Activated CD4-positive, alpha-beta T cell treated with anti-CD3 and anti-CD28 coated beads for 4 hours (primary cell): ENCODE measurements at places on chromosomes 1 and 21.

- DNase-seq: no peak
Observed at GRCh38 chr1:232385221-232385620, 244.7 kb downstream of the SIPA1L2 start.

- no peak for DNase-seq
Observed at GRCh38 chr1:13956393-13956792, 256.4 kb downstream of the PRDM2 start.

- no peak for DNase-seq
Observed at GRCh38 chr1:220239966-220240365, 32.3 kb downstream of the RAB3GAP2 start.

- DNase-seq: no peak
Observed at GRCh38 chr1:211632117-211632807, 43.2 kb downstream of the NEK2 start.

- no peak for DNase-seq
Observed at GRCh38 chr1:231750818-231751362, 124.3 kb downstream of the DISC1 start.

DNA sequence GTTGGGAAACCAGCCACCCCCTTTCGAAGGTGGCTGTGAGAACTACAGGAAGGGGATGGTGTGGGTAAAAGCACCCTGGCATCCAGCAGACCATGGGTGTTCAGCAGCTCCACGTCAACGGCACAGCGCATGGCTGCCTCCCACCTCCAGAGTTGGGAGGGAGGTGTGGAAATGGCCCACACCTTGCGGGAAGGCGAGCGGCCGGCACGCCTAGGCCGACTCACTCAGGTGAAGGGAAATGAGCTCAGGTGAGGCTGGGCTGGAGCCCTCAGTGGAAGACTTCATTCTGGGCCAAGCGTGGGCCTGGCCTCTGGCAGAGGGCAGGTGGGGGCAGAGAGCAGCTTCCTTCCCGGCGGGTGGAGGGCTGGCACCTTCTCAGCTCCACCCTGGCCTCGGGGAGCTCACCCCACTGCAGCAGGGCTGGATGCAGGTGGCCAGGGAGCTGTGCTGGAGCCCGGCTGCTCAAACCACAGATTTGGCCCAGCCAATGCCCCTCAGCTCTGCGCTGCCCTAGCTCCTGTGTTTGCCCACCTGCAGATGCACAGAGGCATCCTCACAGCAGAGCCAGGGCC lies 24.8 kb upstream of the ALDH4A1 start:
- peak; percentile 30 for DNase-seq

GRCh38 chr1:216804111-216804510 lies 80.9 kb upstream of the ESRRG start:
- DNase-seq: no peak

DNA sequence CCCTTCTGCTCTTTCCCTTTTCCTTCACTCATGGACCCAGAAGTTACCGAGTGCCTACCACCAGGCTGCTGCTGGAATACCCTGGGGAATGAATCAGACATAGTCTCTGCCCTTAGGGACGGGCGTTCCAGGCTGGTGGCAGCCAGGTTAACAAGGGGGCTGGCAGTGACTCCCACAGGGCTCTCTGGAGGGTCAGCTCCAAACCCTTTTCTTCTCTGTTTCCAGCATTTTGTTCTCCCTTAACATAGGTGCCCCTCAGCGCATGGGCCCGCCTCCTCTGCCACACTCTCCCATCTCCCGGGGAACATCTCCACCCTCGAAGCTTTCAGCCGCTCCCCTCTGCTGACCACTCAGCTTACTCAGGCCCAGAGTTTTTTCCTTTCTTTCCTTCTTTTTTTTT lies 62.9 kb upstream of the LRP8 start:
- DNase-seq: no peak

- no peak for DNase-seq
Observed at GRCh38 chr1:177566495-177566894, 395.7 kb downstream of the BRINP2 start.

- DNase-seq: no peak
Observed at GRCh38 chr1:43123031-43123430, 49.1 kb downstream of the EBNA1BP2 start.

DNA sequence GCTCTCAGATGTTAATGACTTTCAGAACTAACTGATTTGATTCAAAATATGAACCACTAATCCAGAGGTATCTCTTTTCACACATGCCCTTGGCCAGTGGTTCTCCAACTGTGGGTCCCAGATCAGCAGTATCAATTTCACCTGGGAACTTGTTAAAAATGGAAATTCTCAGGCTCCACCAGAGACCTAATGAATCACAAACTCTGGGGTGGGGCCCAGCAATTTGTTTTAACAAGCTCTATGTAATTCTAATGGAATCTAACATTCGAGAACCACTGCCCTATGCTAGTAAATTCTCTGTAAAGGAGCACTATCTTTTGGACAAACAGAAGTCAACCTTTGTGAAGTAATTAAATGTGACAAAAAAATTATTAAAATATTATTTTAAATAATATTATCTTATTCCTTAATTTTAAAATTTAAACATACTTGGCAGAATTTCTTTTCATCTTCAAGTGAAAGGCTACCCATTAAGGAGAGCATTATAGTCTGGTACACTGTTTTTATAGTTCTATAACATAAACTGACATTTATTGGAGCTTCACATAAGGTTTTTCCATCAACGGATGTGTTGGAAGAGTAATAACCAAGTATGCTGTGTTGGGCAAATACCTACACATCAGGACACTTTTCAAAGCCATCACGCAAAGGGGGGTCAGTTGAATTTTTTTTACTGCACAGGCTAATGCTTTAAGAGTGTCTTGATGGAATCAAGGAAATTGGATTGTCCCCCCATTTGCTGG lies 130.4 kb downstream of the LHX4 start:
- no peak for DNase-seq

- DNase-seq: no peak
Observed at GRCh38 chr1:68459091-68459490, 9.3 kb upstream of the RPE65 start.

DNA sequence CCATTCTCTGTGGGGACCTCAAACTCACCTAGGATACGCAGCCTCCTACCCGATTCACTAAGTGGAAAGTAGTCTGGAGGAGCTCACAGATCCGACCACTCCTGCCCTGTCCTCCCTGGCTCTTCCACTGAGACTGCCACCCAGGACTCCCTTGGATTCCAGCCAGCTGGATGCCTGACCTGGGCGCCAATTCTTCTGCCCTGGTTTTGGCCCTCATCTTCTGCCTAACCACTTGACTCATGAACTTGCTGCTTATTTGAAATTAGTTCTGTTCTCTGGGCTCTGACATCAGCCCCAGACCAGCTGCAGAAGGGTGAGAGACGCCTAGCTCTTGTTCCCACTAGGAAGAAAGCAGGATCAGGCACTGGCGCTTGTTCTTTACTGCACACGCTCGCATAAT lies 48.9 kb downstream of the SLC35D1 start:
- DNase-seq: no peak

- no peak for DNase-seq
Observed at GRCh38 chr1:59641836-59642235, 172.9 kb upstream of the HOOK1 start.

GRCh38 chr1:207711285-207711684 lies 40.6 kb upstream of the CD46 start:
- DNase-seq: no peak
